Cerebellar nuclear complex (tissue), 1 donor: ENCODE measurements at places on chromosomes 16 and 17.

GRCh38 chr16:66521951-66522771, 27.8 kb downstream of the TK2 start:
- DNase-seq = no peak

GRCh38 chr17:39916918-39917317, 1.5 kb downstream of the GSDMB start:
- DNase-seq = no peak

DNA sequence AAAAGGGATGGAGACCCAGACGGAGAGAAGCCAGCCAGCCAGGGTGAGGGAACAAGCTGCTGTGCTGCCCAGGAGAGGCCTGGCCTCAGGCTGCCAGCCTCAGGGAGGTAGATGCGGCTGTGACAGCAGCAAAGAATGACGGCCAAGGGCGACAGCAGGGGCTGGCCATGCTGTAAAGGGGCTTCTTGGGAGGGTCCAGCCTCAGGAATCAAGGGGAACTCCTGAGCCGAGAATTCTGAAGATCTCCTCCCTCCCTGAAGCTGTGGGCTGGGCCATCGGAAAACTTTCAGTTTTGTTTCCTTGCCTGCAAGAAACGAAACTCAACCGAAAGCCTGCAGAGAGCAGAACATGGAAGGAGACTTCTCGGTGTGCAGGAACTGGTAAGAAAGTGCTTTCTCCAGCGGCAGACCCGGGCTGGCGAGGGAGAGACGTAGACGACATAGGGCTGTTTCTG, at the start of gene XAF1:
XAF1 (plus strand) TSS at position 316 of the 454 bp plus-strand sequence; CDS start at position 349, 33 bp downstream.
- no peak for DNase-seq

GRCh38 chr16:11224096-11224893, 31.7 kb downstream of the SOCS1 start:
- no peak for DNase-seq

DNA sequence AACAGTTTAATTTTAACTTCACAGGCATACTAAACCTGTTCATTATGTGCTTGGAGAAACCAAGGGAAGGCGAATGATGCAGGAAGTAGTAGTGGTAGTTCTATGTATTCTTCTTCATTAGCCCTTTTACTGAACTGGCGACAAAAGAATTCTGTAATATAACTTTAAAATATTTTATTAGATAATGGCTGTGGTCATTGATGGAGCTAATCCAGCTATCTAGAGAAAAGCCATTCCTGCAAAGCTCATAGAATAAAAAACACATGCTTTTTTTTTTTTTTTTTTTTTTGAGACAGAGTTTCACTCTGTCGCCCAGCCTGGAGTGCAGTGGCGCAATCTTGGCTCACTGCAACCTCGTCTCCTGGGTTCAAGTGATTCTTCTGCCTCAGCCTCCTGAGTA, 23.5 kb downstream of the TANC2 start:
- no peak for DNase-seq

DNA sequence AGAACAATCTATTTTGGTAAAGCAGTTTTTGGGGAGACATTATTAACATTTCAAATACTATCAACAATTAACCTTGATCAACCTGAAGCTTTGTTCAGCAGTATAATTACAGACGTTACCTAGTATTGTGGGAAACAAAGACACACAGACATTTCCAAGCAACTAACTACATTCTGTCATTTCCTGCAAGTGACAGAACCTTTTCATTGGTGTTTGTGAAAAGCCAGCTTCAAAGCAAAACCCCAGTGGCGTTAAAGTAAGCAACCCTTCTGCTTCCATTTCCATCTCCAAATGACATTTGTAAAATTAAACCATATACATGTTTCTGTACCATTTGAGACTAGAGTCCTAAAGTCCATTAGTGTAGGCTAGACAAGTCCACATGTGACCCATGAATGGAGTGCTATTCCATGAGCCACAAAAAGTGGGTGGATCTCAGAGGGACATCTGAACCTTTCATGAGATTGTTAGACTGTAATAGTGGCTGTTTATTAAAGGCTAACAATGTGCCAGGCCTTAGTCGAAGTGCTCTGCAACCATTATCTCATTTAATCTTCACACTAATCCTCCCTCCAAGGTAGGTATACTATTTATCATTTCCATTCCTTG, 101.2 kb downstream of the SSH2 start:
- no peak for DNase-seq

DNA sequence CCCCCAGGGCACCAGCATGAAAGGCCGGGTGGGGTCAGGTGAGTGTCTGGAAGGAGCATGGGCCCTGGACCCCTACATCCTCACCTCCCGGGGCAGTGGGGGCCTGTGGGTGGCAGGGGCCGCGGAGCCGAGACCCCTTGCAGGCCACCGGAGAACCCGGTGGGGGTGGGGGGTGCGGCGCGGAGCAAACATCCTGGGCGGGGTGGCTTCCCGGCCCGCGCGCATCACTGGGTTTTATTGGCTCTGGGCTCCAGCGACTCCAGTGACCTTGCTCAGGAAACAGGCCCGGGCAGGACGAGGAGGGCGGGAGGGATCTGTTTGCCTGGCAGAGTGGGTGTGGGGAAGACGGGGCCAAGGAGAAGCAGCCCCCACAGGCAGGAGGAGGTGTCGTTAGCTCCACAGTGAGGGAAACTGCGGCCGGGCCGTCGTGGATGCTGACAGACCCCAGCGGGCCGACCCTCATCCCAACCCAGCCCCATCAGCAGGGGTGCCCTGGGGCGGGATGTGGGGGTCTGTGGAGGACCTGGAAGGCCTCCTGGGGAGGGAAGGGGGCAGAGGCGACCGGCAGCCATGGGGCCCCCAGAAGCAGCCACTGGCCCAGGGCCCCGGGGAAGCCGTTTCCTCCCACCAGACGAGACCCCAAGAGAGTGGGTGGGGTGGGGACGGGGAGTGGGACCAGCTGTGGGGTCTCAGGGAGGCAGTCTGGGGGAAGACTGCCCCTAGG, 10.6 kb downstream of the SSTR5 start:
- no peak for DNase-seq

DNA sequence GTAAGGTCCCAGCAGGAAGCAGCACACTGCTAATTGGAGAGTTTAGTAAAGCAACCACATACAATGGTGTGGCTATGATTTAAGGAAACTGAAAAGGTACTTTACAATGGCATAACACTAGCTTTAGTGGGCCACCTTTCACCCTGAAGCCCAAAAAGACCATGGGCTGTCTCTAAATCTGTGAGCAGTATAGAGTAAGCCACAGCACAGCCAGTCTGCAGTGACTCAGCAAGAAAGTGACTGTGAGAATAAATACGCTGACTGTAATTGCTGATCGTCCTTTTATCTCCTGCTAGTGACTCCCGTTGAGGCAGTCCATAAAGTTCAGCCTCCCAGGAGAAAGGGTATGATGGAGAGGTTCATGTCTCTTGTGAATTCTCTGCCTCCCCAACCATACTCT, 679.8 kb upstream of the KIF2B start:
- DNase-seq = no peak

- no peak for DNase-seq
Observed at GRCh38 chr16:86383488-86384262, 126.7 kb upstream of the FOXF1 start.

DNA sequence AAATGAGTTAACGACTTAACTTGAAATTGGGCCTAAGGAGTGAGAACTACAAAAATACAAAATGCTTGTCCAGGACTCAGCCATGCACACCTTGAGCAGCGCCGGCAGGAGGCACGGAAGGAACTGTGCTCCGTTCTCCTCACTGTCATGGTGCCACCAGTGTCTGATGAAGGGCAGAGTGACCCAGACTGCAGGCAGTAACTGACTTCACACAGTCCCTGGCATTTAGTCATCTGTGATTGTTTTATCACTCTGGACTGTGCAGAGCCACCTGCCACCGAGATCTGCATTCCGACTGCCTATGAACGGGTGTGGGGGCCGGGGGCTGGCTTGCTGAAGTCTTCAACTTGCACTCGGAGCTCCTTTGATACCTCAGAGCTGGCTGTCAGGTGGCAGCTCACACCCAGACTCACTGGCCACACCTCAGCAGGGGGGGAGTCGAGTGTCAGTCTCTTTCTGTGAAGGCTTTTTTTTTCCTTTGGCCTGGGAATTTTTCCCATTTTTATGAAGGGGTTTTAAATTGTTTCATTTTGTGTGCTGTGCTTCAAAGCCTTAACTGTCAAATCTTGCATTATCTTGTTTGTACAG, 20.2 kb upstream of the ENDOV start:
- DNase-seq = no peak

GRCh38 chr17:21191698-21192097, 22.3 kb downstream of the TMEM11 start:
- no peak for DNase-seq

DNA sequence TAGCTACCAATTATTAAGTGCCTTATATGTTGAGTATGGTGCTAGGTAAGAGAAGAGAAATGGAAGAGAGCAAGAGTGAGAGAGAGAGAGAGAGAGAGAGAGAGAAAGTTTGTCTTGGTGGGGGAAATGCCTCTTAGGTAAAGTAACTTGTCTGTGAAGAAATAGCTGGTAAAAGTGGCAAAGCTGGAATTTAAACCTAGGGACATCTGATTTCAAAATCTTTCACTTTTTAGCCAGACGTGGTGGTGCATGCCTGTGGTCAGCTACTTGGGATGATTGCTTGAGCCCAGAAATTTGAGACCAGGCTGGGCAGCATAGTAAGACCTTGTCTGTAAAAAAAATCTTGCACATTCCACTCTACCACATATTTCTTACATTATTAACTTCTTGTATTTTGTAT, 23.0 kb upstream of the CDR2 start:
- DNase-seq = no peak

DNA sequence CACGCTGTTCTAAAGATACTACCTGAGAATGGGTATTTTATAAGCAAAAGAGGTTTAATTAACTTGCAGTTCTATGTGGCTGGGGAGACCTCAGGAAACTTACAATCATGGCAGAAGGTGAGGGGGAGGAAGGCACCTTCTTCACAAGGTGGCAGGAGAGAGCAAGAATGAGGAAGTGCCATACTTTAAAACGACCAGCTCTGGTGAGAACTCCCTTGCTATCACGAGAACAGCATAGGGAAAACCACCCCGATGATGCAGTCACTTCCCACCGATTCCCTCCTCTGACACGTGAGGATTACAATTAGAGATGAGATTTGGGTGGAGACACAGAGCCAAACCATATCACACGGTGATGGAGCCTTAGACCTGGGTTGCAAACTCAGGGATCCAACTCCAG, 317.5 kb upstream of the EEF2KMT start:
- DNase-seq = no peak

DNA sequence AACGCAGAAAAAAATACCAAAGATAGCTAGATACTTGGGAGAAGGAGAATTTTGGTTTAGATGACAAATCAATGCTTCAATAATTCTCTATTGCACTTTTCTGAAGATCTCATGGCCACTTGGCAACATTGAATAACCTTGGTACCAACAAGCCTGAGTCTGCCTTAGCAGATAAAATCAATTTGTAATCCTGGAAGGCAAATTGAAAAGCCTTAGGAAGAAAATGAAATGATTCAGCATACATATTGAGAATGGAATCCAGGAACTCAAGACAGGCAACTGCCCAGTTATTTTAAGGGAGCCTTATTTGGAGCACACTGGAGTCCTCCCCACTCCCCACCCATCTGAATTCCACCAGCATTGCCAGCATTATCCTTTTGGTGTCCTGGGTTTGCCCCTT, 109.3 kb upstream of the SOX9 start:
- DNase-seq = no peak

- no peak for DNase-seq
Observed at GRCh38 chr17:37488009-37488604, 1.6 kb upstream of the DUSP14 start.

DNA sequence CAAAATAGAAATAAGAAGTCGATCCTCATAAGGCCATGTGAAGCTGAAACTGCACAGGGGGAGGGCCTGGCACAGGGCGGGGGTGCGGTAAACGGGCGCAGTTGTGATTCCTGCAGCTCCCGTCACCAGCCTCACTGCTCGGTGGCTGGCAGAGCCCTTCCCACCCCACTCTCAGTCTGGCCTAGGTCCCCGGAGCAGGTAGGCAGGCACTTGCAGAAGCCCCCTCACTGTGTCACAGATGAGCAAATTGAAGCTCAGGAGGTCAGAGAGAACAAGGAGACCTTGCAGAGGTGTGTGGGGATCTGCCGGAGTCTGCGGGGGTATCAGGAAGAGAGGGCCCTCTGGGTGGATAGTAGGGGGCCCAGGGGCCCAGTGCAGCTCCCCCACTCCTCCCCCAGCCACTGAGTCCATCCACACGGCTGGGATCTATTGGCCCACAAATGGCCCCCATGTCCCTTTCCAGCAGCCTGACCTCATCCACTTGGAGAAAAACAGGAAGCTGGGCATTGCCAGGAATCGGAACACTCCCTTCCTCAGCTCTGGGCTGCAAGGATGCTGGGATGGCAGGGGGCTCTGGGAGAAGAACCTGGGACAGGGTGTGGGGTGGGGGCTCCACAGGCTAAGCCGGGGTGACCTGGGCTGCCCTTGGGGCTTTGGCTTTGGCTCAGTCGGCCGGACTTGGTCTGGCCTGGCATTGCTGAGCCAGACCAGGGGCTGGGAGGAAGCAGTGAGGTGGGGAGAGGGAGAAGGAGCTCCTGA, 21.4 kb upstream of the MAP3K14 start:
- no peak for DNase-seq

GRCh38 chr17:59688496-59688895, 18.7 kb downstream of the PTRH2 start:
- DNase-seq = no peak

DNA sequence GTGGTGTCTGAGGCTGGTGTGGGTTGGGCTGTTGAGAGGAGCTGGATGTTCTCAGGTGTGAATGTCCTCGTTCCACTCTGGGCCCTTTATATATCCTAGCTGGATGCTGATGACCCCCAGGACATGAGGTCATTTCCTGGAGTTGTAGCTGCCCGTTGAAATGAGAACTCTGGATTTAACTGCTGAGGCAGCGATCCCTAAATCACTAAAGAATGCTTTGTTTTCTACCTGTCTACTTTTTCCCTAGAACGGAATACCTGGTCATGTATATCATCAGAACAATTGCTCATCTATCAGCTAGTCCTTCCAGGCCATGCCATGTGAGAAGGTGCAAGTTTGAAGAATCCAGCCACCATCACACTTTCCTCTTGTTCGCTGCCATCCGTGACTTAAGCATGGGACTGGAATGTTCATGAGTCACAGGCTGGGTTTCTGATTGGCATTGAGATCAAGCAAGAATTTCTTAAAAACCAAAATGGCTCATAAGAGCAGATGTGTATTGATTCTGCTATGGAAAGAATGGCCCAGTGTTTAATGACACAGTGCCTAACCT, at the start of gene KRTAP2-3:
KRTAP2-3 (minus strand) TSS at position 63 of the 553 bp plus-strand sequence. CDS start 64 bp downstream, outside the sequence.
- no peak for DNase-seq

DNA sequence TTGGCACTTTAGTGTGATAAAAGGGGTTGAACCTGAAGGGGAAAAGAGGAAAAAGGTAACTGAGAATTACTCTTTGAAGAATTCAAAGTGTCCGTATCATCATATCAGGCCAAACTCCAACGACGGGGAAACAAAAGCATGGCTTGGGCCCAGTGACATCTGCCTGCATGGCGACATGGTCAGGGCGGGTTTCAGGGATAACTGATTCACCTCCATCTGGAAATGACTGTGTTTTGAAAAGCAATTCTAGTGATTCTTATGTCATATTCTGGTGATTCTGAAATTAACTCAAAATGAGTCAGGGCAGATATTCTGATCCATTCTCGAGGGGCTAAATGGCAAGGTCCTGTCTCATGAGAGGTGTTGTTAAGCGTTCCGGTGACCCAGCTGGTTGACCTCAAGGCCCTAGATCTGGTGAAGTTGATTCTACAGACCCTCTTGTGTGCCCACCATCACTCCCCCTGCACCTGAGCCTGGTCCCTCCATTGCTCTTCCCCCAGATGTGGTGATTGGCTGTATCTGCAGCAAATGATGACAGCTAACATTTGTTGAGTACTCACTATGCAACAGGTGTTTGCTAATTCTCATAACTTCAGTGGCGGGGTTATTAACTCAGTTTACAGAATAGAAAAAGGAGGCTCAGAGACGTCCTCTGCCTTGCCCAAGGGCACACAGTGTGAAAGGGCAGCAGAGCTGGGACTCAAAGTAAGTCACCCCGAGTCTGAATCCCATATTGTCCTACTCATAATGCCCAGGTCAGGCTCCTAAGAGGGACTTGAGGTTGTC, 251.8 kb downstream of the MAF start:
- no peak for DNase-seq
